ENCODE measurements at places on chromosomes 1 and 21.
A peak's percentile ranks its signal among the peaks of the same experiment; 100 is the strongest.

DNA sequence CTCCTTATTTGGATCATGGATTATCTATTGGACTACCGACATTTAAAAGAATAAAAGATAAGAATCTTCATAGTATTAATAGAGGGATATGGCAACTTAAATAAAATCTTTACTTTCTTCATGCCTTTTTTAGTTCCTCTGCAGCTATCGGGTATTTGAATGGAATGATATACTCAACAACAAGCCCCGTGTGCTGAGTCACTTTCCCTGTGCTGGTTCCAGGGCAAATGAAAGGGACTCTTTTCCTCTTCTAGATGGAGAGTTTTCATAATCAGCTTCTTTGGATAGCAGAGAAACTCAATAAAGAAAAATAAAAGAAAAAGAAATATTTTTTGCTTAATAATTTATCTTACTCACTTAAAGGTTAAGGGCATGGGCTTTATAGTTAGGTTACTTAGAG, 213.7 kb downstream of the LRRC40 start:
- no peak for DNase-seq

DNA sequence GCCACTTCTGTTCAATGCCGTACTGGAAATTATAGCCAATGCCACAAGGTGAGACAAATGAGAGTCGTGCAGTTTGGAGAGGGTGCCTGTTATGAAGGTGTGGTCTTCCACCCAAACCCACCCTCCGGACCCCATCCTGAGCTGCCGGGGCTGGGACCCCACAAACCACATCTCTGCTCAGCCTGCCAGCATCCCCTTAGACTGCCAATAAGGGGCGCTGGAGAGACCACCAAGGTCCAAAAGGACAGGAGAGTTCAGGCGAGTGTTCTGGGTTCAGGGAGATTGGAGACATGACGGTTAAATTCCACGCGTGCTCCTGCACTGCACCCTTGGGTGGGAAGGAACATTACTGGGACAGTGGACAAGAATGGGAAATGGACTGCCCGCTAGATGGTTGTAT, 48.7 kb upstream of the COL18A1 start:
- DNase-seq = no peak

GRCh38 chr1:79839882-79840281, 833.4 kb upstream of the ADGRL4 start:
- DNase-seq = no peak

- no peak for DNase-seq
Observed at GRCh38 chr1:100785470-100786052, 66.0 kb downstream of the VCAM1 start.

DNA sequence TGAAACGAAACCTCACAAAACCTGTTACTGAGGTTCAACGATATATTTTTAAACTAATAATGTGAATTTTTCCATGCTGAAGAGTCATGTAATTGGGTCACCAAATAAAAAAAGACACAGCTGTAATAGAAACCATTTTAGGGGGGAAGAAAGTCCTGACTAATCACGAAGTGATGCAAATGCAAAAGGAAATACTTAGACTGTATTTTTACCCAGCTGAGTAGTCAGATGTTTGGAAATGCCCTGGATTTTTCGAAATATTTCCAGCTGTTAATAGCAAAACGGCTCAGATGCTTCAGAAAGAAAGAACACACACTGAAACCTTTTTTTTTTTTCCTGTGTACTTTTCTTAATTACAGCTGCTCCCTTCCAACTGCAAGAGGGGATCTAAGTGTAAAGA, 210.3 kb downstream of the SETD4 start:
- no peak for DNase-seq

GRCh38 chr1:239914751-239915231, 176.9 kb upstream of the FMN2 start:
- no peak for DNase-seq

DNA sequence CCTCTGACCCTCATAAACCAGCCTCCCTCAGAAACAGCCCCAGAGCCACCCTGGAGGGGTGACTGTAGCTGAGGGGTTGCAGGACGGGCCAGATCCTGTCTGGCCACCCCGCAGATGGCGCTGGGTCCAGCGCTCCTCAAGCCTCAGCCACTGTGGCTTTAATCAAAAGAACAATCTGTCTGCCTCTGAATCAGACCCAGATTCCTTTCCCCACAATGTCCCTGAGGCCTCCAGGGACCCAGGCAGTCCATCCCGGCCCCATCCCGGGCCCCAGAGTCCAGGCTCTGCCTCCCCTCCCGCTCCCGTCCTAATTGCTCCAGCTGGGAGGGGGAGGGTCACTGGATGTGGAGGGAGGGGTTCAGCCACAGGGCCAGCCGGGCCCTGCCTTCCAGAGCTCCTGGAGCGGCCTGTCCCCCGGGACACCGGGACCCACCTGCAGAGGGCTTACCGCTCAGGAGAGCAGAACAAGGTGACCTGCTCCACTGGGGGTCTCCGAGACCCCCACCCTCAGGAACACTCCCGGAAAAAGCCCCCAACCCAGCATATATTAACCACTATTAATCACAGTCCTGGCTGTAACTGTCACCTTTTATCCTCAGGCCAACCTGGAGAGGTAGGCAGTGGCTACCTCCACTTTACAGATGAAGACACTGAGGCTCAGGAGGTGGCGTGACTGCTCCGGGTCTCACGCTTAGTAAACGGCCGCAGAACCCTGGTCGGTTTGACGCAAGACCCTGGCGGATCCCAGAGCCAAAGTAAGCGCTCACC, 836 bp upstream of the FBLIM1 start:
- no peak for DNase-seq

DNA sequence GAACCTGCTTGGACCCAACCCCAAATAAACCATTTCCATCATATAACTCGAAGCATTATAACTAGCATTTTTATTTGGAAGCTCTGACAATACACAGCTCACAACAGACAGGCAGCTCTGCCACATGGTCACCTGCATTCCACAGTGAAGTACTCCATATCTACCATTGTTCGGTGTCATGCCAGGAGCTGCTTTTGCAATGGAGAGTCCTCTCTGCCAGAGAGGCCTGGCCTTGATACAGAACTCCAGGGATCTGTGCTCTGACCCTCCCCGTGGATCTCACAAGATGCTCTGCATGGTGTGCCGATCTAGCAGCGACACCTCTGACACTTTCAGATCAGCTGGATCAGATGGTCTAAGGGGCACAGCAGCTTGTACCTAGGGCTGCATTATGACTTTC, 109.6 kb downstream of the SYF2 start:
- no peak for DNase-seq

DNA sequence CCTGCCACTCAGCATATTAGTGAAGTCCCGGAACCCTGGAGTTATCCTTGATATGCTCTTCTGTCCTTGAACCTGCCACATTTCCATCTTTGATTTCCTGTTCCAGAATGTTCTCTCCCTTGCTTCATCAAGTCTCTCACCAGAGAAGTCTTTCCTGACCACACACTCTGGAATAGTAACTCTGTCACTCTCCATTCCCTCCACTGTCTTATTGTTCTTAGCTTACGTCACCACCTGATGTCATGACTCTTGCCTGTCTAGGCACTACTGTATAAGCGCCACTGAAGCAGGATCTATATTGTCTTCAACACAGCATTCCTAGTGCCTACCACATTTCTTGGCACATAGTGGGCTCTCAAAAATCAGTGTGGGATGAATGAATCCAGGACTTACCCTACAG, 65.4 kb upstream of the SMYD2 start:
- no peak for DNase-seq

DNA sequence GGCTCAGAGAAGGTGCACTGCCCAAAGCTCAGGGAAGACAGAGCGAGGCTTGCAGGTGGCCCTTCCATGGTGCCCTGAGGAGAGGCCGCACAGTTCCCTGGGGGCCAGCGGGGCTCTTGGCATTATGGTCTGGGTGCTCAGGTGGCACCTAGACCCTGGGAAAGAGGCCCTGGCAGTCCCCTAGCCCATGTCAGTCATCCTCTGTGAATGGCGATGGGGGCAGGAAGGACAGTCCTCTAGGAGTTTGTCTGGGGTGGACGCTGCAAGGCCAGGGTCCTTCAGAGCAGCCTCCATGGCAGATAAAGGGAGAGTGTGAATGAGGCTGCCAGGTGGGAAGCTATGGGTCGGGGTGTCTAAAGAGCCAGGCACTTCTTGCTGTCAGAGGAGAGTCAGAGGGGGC, 345.9 kb upstream of the VAMP3 start:
- DNase-seq = no peak

- DNase-seq = no peak
Observed at GRCh38 chr1:12532405-12533315, 85.3 kb downstream of the DHRS3 start.

GRCh38 chr1:179545321-179545720, 30.4 kb downstream of the NPHS2 start:
- no peak for DNase-seq

GRCh38 chr21:16176570-16176969, 446.8 kb downstream of the USP25 start:
- DNase-seq = no peak

DNA sequence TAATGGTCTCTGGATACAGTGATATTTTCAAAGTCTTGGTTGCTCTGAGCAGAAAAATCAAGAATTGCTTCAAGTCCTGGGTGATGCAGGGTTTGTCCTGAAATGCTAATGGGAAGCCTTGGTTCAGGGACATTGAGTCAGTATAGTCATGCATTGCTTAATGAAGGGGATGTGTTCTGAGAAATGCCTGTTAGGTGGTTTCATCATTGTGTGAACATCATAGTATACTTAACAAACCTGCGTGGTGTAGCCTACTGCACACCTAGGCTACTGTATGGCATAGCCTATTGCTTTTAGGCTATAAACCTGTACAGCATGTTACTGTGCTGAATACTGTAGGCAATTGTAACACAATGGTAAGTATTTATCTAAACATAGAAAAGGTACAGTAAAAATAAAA, 36.4 kb downstream of the TBCE start:
- no peak for DNase-seq

- no peak for DNase-seq
Observed at GRCh38 chr1:58447042-58447441, 99.5 kb downstream of the OMA1 start.

- no peak for DNase-seq
Observed at GRCh38 chr1:116408193-116408592, 35.1 kb downstream of the ATP1A1 start.

DNA sequence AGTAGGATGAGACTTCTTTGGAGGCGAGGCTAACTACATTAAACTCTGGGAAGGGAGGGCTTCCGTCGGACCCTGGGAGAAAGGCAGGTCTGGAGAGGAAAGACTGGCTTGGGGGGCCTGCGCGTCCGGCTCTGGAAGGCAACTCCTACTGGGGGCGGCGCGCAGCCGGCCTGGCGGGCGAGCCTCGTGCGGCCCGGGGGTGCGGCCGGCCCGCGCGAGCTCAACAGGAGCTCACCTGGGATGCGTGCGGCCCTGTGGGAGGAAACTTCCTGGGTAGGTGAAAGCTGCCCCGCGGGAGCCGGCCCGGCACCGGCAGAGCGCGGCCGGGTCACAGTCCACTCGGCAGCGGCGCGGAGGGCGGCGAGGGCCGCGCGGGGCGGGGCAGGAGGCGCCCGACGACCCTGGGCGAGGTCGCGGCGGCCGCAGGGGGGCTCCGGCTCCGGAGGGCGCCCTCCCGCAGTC, 449 bp downstream of the EPS15 start:
- peak; percentile 13 for DNase-seq

GRCh38 chr1:8831340-8831739, 13.9 kb upstream of the RERE start:
- DNase-seq = no peak

GRCh38 chr1:166884040-166884642, 8.1 kb upstream of the TADA1 start:
- no peak for DNase-seq

- peak; percentile 65 for DNase-seq
Observed at GRCh38 chr1:26275580-26276431, 4.1 kb upstream of the SH3BGRL3 start.

DNA sequence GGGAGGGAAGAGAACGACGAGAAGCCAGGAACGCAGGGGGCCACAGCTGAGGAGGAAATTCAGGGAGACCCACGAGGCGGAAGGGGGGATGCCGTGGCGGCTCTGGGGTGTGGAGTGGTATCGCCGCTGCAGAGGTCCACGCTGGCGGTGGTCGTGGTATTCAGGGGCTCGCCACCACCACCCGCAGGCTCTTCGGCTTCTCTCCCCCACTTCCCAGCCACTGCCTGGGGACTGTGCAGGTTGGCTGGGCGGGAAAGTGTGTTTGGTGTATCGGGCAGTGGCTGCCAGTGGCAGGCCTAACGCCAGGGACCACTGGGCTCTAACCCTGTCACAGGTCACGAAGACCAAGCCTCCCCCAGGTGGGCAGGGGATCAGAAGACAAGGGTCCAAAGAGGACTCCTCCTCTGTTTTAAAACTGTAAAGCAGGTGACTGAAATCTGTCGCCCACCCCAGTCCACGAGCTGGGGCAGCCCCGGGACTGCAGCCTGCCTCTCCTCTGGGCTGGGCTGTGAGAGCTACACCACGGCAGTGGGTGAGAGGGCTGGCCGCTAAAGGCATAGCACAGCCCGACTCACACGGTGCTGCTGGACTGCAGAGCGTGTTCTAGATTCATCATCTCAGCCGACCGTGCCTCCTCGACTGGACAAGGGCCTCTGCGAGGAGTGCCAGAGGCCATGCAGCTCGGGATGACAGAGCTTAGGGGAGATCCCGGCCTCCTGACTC, 30.9 kb downstream of the SLC66A1 start:
- no peak for DNase-seq

GRCh38 chr1:22930240-22930912, 42.3 kb downstream of the LACTBL1 start:
- DNase-seq = no peak

DNA sequence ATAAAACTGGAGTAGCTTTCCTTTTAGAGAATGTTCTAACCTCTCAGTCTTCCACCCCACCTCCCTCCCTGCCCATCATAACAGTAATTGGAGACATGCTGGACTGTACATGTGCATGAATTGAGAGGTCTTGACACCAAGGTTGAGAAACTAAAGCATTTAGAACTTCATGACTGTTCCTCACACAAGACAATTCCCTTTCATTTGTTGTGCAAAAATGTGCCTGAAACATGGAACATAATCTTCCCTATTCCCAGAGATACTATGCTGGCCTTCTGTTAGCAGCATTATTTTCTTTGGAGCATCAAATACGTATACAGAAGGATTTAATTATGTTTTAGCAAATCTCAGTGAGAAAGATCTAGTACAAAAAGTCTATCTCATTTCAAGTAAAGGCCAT, 97.5 kb upstream of the KCNE2 start:
- DNase-seq = no peak

DNA sequence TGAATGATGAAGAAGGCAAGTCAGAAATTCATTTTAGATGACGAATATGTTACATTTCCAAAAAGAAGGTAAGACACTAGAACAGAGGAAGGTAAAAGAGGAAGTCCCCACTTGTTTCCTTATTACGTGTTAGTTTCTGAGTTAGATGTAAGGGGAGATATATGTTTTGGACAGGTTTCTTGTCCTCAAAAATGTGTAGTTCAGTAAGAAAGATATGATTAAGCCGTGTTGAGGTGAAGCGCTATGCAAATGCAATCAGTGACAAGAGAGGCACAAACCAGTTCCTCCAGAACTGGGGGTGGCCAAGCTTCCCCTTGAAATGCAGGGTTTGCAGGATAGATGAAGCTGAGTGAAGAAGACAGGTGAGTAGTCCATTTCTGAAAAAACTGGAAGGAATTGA, 293.3 kb upstream of the RUNX1 start:
- DNase-seq = no peak

GRCh38 chr1:100422065-100422464, 69.8 kb downstream of the CDC14A start:
- no peak for DNase-seq

- DNase-seq = no peak
Observed at GRCh38 chr1:3058263-3059030, 10.6 kb upstream of the PRDM16 start.
